Stimulated activated CD4-positive, alpha-beta T cell treated with anti-CD3 and anti-CD28 coated beads, Interleukin-15, amount 100 ng/mL, for 24 hours (primary cell): ENCODE measurements at places on chromosomes 12 and 14.
A peak's percentile ranks its signal among the peaks of the same experiment; 100 is the strongest.

GRCh38 chr14:76657846-76658245 lies 103.4 kb upstream of the VASH1 start:
- no peak for DNase-seq

DNA sequence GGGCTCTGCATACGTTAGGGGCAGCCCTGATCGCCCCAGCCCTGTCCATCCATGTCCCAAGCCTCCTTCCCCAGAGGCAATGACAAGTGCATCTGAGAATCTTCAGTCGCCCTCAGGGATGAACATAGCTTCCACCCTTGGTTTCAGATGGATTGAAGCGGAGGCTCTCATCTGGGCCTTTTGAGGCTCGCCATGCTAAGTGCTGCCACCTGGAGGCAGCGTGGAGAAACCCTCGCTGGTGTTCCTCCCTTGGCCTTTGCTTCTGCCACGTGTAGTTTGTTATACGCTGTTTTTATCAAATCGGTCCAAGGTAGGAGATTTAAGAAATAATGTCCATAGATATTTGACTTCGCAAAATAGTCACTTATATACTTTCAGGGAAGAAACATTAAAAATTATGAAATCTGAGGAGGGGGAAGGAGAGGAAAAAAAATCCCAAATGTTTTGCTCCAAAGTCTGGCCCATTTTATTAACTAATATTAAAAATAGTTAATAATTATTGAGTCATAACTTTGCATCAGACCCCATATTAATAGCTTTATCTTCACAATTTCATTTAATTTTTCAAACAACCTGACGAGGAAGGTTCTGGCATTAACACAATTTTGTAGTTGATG lies 28.8 kb upstream of the LRRC10 start:
- DNase-seq = peak; percentile 78

GRCh38 chr12:96462571-96463280 lies 26.7 kb upstream of the CFAP54 start:
- no peak for DNase-seq

DNA sequence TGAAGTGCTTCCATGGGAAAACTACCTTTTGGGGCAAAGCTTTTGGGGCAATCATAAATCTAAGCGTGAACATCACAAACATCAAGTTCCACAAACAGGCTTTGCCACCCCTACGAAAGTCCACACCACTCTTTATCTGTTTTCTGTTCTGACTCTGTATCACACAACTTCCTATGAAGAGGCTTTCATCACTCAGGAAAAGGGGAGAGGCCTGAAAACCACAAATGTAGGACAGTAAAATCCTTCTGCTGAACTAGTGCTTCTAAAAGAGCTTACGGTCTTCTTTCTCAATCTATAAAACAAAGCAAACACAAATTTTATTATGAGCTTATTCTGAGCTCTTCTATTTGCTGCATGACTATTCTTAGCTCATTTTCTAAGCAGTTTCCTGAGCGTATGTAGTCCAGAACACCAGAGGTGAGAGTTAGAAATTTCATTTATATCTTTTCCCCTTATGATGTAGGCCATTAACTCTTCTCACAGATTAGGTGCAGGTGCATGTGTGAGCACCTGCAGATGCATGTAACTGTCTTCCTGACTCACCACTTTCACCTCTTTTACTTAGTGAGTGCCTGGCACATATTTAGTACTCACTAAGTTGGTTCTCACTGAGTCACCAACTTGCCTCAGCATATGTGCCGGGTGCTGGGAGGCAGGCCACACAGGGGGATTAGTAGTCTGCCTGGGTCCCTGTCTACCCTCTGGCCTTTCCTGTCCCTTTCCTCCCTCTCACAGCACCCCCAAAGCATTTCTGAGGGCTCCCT lies 32.9 kb upstream of the SYCP3 start:
- DNase-seq = no peak

DNA sequence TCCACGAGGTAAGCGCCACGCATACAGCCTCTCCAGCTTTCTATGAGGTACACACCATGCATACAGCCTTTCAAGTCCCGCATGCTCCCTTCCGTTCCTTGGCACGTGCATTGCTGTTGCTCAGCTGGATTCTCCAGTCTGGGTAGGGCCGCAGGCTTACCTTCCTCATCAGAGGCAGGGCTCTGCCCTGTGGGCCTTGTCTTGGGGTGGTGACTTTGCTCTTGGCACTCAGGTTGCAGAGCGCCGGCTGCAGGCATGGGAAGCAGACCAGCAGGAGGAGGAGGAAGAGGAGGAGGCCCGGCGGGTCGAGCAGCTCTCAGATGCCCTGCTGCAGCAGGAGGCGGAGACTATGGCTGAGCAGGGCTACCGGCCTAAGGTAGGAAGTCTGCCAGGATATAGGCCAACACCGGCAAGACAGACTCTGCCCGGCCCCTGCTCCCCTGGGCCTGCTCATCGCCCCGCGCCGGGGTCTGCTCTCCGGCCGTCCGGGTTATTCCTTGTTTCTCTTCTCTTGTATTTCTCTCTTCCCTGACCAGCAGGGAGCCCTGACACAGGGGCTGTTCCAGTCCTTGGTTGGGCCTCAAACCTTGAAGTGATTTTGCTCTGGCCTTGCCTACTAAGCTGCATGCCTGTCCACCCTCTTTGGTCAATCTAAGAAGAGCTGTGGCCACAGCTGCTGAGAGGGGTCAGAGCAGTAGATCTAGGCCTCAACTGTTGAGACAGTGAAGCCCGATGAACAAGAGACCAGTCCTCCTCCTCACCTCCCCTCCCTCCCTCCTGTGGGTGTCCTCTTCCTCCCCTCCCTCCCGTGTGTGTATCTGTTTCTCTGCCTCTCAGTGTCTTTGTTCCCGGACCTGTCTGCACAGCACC lies 15.3 kb downstream of the TCHP start:
- no peak for DNase-seq

DNA sequence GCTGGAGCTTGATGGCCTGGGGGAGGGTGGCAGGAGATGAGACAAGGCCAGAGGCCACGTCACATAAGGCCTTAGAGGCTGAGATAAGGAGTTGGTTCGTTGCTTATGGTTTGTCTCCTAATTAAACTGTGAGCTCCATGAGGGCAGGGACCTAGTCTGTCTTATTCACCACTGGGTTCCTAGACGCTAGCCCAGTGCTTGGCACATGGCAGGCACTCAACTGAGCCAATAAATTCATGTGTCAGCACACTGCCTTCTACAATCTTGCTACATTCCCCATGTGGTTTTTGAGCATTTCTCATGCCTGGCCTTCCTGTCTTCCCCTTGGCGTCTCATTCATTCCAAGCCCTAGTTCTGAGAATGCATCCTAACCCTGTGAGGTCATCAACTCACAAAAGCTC lies 92.5 kb upstream of the MED13L start:
- DNase-seq = no peak

DNA sequence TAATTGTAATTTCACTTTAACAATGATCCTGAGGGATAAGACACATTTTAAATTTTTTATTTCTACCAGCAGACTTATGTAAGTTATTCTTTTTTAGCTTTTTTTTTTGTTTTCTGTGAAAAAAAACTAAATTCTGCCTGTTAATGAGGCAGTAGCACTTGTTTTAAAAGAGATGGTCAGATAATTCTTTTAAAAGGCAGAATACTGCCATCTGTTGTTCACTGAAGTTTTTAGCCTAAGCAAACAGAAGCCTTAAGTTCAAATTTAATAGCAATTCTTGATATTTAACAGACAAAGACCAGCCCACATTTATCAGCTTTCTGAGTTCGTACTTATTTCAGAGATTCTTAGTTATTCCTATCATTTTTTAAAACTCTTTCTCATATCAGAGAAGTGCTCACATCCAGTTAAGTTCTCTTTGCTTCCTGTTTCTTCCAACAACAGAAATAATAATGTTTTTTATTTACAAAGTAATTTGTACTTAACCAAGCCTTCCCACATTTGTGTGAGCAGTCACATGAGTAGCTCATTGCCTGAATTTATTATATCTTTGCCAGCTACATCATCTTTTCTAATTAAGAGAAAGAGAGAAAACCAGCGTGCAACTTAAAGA lies 93.4 kb upstream of the SLCO1C1 start:
- no peak for DNase-seq

- DNase-seq = no peak
These were observed 7.1 kb downstream of the CD163 start for GRCh38 chr12:7496451-7496850.

GRCh38 chr12:81597928-81598604 lies 161.1 kb downstream of the PPFIA2 start:
- no peak for DNase-seq

- DNase-seq = no peak
These were observed 41.3 kb downstream of the MSRB3 start for GRCh38 chr12:65319688-65320200.

GRCh38 chr12:79982086-79983062 lies 47.5 kb upstream of the PPP1R12A start:
- no peak for DNase-seq

DNA sequence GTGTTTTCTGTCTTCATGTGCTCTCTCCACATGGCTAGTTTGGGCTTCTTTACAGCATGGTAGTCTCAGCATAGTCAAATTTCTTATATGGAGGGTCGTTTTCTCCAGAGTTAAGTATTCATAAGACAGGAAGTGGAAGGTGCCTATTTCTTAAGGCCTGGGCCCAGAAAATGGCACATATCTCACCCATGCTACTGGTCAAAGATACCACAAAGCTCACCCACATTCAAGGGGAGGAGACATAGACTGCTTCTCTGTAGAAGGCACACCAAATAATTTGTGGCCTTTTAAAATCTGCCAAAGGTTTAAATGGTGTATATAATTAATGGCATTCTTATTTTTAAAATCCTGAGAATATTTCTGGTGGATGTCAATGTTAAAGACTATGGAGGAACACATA lies 44.8 kb downstream of the CCDC91 start:
- DNase-seq = no peak

DNA sequence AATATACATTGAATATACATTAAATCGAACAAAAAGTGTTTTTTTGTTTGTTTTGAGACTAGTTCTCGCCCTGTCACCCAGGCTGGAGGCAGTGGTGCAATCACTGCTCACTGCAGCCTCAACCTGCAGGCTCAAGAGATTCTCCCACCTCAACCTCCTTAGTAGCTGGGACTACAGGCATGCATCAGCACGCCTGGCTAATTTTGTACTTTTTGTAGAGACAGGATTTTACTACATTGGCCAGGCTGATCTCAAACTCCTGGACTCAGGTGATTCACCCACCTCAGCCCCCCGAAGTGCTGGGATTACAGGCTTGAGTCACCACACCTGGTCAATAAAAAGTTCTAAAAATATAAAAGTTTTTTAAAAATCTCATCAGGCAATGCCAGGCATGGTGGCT lies 10.2 kb upstream of the RNF212B start:
- DNase-seq = no peak

- DNase-seq = no peak
These were observed 16.6 kb upstream of the CRIP2 start for GRCh38 chr14:105458010-105458409.

DNA sequence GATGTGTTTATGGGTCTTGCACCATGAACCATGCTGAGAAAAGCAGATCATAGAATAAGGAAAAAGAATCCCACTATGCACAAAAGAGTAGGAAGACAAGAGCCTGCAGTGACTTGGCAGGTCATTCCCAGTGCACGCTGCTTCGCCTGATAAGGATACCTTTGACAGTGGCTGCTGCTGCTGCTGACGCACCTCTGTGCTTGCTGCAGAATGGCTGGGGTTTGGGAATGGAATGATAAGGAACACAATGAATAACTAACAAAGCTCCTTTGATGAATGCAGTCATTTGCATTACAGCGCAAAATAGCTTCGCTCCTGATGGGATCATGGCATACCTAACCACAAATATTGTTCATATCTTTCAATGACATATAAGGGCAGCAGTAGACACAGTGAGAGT lies 278.7 kb downstream of the PDZRN4 start:
- no peak for DNase-seq

- peak; percentile 43 for DNase-seq
These were observed 43.3 kb upstream of the DHRS4 start for GRCh38 chr14:23910101-23910875.

DNA sequence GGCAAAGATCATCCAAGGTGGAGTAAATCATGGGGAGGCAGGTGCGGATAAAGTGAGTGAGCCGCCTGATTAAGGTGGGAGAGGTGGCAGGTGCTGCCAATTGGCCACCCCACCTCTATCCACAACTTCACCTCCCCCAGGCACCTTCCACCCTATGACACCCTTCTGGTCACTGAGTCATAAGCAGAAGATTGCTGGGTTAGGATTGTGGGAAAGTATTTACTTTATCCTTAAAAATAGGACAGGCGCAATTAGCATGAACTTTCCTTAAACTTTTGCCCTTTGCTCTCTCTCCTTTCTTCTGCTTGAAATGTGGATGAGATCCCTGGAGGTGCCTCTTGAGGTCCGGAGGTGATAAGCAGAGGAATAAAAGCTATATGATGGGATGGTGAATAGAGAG lies 14.9 kb upstream of the BMP4 start:
- no peak for DNase-seq

- no peak for DNase-seq
These were observed 367.6 kb upstream of the PRICKLE1 start for GRCh38 chr12:42957136-42957535.

DNA sequence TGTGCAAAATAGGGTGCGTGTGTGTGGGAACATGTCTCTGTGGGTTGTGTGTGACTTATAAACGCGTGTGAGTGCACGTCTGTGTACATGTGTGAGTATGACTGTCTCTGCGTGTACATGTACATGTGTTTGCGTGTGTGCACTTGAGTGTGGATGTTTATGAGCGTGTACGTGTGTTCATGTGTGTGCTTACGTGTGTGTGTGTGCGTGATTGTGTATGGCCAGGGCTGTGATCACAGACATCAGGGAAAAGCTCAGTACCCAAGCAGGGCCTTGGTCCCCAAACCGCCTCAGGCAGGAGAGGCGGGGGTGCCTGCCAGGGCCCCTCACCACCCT lies 326.3 kb upstream of the DIO3 start:
- DNase-seq = no peak

DNA sequence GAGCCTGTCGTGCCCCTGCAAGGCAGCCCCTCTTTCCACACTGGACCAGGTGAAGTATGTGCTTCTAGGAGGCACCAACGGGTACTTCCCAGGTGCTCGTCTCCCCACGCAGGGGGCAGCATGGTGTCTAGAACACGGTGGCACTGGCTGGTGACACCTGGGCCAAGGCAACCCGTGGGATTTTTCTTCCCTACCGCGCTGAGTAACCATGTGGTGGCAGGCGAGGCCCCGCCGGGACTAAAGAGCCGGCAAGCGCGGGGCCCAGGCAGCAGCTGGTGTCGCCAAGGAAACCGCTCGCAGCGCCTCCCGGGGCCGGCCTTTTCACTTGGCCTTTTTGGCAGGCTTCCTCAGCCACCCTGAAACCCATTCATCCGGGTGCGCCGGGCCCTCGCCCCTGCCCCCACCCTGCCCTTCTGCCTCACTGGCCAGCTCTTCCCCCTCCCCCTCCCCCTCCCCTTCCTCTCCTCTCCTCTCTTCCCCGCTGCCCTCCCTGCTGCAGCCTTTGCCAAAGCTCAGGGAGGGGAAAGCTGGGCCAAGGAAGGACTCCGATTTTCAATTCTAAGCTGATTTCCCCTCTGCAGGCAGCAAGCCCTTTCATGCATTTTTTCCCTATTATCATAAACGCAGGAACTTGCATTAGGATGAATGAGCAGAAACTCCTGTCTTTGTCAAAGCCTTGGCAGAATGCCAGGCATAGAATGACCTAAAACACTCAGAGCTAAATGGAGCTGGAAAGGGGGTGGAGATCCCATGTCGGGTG lies 81.2 kb downstream of the IRF2BPL start:
- peak; percentile 88 for DNase-seq
